Activated B cell treated with CpG ODN at 0.5 μM for 24 hours (primary cell): ENCODE measurements at places on chromosomes 3 and 15. TPM values are rescaled to one million over a fixed set of nuclear protein-coding genes. Genes with fewer than 3 reads are reported as not detected.

Gene AADACL2
- total RNA-seq, result not detected in 2 replicates

Gene CDCP1
- total RNA-seq, result not detected in 2 replicates

- no peaks in the 10 kb centered on the region for H3K4me1 ChIP-seq
- no peak overlapping the region for H3K4me3 ChIP-seq
Observed at GRCh38 chr3:46261926-46262594, 19.8 kb downstream of the CCR3 start.

Gene EPHA3
- not detected in 2 replicates for total RNA-seq

Gene ATOSA
- 73.8 and 96.8 TPM in 2 replicates for total RNA-seq

- no peak for DNase-seq
- peaks cover 3% of the 10 kb centered on the region for H3K4me1 ChIP-seq
- no peak overlapping the region for H3K4me3 ChIP-seq
- no peaks in the 10 kb centered on the region for H3K36me3 ChIP-seq
Observed at GRCh38 chr3:193271101-193271840, 30.2 kb downstream of the PLAAT1 start.

GRCh38 chr15:91611561-91612323 is 241.8 kb upstream of the SLCO3A1 start:
- H3K4me3 ChIP-seq, result no peak overlapping the region
- no peaks in the 10 kb centered on the region for H3K36me3 ChIP-seq
- DNase-seq, result no peak
- H3K4me1 ChIP-seq, result no peaks in the 10 kb centered on the region

DNA sequence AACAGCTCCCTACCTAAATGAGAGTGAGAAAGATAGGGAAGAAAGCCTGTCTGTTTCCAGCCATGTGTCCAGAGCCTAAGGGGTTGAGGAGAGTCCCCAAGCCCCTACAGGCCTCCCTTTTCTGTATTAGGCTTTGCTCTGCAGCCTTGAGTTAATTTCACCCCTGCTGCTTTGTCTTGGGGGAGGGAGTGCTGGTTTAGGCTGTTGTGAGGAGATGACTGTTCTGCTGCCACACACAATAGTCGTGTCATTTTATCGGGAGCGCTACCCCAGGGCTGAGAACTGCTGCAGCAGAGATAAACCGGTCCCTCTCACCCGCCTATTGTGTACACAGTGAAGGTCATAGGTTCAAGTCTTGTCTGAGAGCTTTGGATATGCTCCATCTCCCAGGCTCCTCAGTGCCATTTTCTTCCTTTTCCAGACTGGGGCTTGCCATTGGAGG is 1.4 kb downstream of the ZNF609 start:
- no peak for DNase-seq
- H3K4me3 ChIP-seq, result peak overlapping the region; percentile 85
- H3K27ac ChIP-seq, result peak overlapping the region; percentile 57

Gene NOX5
- 0.05 and 0.09 TPM in 2 replicates for total RNA-seq

DNA sequence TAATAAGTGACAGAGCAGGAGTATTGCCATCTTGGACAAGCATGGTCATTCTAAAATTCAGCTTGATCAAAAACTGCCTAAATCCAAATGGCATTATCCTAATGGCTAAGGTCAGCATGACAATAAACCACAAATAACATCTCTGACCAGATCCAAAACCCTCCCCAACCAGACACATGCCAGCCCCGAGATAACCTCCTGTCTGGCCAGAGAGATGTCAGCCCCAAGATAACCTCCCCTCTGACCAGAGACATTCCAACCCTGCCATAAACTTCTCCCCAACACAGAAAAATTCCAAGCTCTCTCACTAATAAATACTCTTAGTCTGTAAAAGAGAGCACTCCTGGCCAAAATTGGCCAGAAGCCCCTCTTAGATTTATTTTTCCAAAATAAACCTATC is 470.5 kb upstream of the UBE2E2 start:
- no peaks in the 10 kb centered on the region for H3K36me3 ChIP-seq
- peaks cover 2% of the 10 kb centered on the region for H3K27me3 ChIP-seq
- no peak for DNase-seq
- H3K27ac ChIP-seq, result no peak overlapping the region
- H3K4me1 ChIP-seq, result no peaks in the 10 kb centered on the region
- H3K4me3 ChIP-seq, result no peak overlapping the region

Gene KNL1
- total RNA-seq, result 5.1 and 7.7 TPM in 2 replicates

- H3K27me3 ChIP-seq, result no peaks in the 10 kb centered on the region
- no peak overlapping the region for H3K4me3 ChIP-seq
- no peak for DNase-seq
- peaks cover 56% of the 10 kb centered on the region for H3K4me1 ChIP-seq
- peaks cover 19% of the 10 kb centered on the region for H3K36me3 ChIP-seq
- no peak overlapping the region for H3K27ac ChIP-seq
Observed at GRCh38 chr15:100601163-100601562, 821 bp downstream of the LINS1 start.

- H3K27me3 ChIP-seq, result no peaks in the 10 kb centered on the region
- no peak for DNase-seq
Observed at GRCh38 chr3:73520931-73521461, 103.7 kb downstream of the PDZRN3 start.

GRCh38 chr3:144380849-144381248 is 409.2 kb downstream of the DIPK2A start:
- H3K4me1 ChIP-seq, result no peaks in the 10 kb centered on the region
- no peak overlapping the region for H3K4me3 ChIP-seq
- no peak for DNase-seq

DNA sequence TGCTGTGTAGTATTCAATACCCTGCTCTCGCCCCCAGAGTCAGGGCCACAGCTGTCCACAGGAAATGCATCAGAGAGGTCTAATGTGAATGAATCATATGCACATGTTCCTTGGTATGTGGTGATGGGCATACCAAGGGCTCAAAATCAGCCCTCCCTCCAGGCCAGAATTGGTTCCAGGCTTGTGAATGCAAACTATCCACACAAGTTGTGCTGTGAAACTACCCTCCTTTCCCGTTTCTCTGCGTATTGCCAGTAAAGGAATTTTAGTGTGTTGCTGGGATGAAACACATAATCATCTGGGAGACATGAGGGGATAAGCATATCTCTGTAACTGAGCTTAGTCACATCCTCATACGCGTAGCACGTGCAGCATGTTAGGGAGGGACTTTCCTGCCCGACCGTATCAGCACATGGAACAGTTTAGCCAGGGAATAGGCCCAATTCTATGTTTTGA is 9.2 kb upstream of the MME start:
- no peaks in the 10 kb centered on the region for H3K27me3 ChIP-seq
- H3K4me1 ChIP-seq, result no peaks in the 10 kb centered on the region
- no peak overlapping the region for H3K27ac ChIP-seq
- H3K4me3 ChIP-seq, result no peak overlapping the region
- H3K36me3 ChIP-seq, result no peaks in the 10 kb centered on the region

Gene TGM4
- total RNA-seq, result not detected in 2 replicates

Gene SAMMSON
- not detected in 2 replicates for total RNA-seq

DNA sequence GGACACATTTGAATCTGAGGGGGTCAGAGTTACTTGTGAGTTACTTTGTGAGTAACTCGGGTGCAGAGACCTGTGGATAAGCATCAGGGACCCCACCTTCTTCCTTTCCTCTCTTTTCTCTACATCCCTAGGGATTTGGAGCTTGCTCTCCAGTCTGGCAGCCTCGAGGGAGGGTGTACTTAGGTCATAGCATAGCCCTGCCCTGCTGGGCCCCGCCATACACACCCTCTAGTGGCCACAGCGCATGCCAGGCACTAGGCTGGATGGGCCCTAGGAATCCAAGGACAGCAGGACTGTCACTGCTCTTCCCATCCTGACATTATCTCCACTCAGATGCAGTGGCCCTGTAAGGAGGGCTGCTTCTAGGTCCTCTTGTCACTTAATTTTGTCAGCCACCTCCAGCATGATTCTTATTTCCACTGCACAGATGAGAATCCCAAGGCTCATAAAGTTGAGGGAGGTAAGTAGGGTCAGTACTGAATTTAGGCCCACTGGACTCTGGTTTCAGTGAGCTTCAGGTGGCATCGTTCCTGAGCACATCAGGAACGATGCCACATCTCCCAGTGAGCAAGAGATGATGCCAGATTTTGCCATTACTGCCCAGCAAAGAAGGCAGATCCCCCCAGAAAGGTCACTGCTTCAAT is 3.6 kb upstream of the SMAD6 start:
- H3K27me3 ChIP-seq, result peaks cover 5% of the 10 kb centered on the region
- peaks cover 6% of the 10 kb centered on the region for H3K36me3 ChIP-seq
- no peak for DNase-seq
- no peak overlapping the region for H3K4me3 ChIP-seq

DNA sequence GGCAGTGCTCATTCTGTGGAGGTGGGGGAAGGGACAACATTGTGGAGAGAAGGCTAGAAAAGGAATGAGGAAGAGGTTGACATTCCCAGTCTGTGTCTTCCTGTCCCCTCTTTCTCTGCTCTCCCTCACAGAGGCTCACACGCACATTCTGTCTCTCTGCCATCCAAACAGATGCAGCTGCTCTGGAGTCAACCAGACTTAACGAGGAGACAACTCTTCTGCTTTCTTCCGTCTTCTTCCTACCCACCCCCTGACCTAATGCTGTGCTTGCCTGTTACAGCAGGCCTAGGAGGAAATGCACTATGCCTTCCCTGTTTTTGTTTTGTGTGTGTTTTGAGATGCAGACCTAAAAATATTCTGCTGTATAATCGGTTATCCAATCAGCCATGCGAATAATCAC is 121.9 kb downstream of the CACNA1D start:
- no peak for DNase-seq
- no peak overlapping the region for H3K27ac ChIP-seq
- H3K4me1 ChIP-seq, result peaks cover 27% of the 10 kb centered on the region
